ENCODE measurements at places on chromosomes 5 and 9.

DNA sequence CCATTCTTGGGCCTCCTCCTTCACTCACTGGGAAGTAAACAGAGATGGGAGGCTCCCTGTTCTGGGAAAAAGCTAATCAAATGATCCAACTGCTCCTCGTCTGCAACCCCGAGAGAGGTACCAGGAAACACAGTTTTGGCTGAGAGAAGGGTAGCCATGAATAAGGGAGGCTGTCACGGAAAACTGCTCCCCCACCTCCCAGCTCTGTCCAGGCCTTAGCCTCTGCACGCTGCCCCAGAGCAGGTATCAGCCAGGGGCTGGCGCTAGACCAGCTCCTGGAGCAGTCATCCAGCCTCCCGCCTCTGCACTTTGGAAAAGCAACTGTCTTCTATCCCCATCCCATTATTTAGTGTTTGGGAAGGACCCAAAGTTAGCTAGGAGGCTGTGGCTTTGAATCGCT lies 266.1 kb downstream of the NDUFS4 start:
- no peak for ATAC-seq

DNA sequence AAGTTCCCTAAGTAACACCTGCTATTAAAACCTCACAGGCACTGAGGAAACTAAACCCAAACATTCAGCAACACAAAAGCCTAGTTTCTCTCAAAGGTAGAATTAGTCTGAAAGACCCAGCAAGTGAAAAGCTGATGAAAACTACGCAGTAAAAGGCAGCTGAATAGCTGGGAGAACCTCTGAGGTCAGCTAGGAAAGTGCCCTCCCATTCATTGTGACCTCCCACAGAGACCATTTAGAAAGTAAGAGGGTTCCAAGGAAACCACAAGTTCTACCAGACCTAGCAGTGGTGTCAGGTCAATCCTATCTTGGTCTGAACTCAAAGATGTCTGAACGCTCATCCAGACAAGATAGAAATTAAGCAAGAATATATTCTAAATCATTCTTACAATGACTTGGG lies 144.7 kb downstream of the SSBP2 start:
- no peak for ATAC-seq

GRCh38 chr9:21153336-21154017 lies 11.8 kb upstream of the IFNW1 start:
- no peak for ATAC-seq

- no peak for ATAC-seq
These were observed 216.9 kb downstream of the NR3C1 start for GRCh38 chr5:143186623-143187022.

GRCh38 chr5:178180141-178180863 lies 6.9 kb downstream of the GMCL2 start:
- no peak for ATAC-seq

DNA sequence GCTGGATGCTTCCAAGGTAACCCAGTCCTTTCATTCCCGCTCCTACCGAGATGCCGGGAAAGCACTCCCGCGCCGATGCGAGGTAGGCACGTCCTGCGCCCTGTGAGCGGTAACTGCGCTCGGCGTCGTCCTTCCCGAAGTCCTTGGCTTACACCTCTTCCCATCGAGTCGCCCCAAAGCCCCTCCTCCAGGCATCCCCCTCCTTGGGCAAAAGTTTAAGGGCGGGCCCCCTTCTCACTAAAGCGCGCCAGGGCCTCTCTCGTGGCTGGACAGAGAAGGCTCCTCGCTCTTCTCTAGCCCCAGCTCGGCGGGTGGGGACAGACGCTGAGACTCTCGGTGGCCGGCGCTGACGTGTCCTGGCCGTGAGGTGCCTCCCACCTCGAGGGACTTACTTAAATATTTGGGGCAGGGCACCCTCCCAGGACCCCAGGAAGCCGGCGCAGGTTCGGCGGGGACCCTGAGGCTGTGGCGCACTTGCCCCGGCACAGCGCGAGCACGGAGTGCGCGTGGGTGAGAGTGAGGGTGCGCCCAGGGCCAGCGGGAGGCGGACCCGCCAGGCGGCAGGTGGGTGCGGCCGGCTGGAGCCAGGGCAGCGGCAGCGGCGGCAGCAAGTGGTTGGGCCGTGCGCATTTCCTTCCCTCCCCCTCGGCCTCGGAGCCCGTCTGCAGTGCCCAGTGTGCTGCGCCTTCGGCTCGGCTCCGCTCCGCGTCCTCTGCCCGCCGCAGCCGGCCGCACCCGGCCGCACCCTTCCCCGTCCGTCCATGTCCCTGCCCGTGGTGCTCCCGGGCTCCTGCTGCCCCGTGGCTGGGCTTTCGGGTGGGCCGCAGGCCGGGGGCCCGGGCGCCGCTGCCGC lies at the start of gene ENTREP1:
ENTREP1 (plus strand) TSS at position 667 of the 853 bp plus-strand sequence; CDS start at position 762, 95 bp downstream.
- ATAC-seq: no peak

DNA sequence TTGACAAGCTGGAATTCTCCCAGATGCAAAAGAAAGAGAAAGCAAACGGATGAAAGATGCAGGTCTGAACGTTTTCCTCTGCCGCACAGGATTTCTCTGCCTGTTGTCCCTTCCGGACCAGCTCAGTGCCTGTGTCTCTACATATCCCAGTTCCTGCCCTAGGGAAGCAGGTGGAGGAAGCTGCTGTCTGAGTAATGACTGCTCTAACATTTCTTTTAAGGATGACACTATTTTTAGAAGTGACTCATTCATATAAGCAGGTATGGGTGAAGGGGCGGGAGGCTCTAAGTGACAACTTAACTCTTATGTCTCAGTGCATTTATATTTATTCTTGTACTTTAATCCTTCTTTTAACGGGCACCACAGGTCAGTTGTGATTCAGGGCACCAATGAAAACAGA lies 128.8 kb downstream of the SLC24A2 start:
- no peak for ATAC-seq

DNA sequence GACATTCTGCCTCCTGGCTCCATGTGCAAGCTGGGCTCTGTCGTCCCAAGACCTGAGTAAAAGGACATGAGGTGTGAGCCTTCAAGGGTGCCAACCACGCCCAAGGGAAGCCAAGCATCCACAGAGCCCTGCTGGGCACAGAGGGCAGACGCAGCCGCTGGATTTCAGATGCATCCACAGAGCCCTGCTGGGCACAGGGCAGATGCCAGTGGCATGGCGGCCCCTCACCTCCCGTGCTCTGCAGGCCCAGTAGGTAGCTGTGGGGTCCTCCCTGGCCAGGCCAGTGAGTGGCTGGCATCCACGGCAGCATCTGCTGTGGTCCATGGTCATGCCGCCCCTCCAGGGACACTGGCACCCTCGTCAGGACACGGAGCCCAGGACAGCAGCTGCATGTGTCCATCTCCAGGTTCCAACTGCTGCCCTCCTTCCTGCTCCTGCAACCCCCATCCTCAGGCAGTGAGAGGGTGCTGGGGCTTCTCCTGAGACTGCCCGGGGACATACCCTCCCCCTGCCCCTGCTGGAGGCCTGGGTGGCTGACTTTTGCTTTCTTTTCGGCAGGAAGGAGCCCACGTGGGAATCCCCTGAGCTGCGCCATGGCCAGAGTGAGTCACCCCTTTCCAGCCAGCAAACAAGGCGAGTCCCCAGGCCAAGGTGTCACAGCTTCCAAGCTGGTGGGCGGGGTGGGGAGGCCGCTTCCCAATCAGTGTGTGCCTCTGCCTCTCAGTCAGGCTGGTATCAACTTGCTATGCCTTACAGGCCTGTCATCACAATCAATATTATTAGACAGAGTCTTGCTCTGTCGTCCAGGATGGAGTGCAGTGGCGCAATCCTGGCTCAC lies 4.0 kb upstream of the TRAF2 start:
- peak; percentile 57 for ATAC-seq

GRCh38 chr5:1971944-1972343 lies 89.2 kb upstream of the IRX4 start:
- no peak for ATAC-seq

DNA sequence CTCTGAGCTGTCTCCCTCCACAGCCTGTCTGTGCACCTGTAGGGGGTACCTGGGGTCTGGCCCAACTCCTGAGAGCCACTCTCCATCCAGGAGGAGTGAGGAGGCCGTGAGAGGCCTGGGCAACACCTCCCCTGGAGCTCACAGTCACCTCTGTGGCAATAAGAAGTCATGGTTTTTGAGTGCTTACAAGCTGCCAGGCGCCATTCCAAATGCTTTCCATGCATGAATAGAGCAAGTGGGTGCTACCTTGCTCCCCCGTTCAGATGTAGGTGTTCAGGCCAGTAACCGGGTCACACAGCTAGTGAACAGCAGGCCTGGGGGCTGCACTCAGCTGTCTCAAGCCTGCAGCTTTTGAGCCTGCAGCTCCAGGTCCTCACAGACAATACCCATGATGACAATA lies 30.6 kb downstream of the CORO2A start:
- ATAC-seq: no peak

GRCh38 chr9:38671372-38671731 lies 48.6 kb downstream of the FAM240B start:
- ATAC-seq: no peak

GRCh38 chr5:137342764-137343163 lies 156.4 kb downstream of the SPOCK1 start:
- no peak for ATAC-seq

- no peak for ATAC-seq
These were observed 526.1 kb downstream of the TMEM38B start for GRCh38 chr9:106220415-106220814.

- no peak for ATAC-seq
These were observed 223 bp downstream of the NR3C1 start for GRCh38 chr5:143403334-143403592.
